Fibroblast of skin of abdomen (primary cell): ENCODE measurements at places on chromosomes 3 and 15.
A peak's percentile ranks its signal among the peaks of the same experiment; 100 is the strongest.

DNA sequence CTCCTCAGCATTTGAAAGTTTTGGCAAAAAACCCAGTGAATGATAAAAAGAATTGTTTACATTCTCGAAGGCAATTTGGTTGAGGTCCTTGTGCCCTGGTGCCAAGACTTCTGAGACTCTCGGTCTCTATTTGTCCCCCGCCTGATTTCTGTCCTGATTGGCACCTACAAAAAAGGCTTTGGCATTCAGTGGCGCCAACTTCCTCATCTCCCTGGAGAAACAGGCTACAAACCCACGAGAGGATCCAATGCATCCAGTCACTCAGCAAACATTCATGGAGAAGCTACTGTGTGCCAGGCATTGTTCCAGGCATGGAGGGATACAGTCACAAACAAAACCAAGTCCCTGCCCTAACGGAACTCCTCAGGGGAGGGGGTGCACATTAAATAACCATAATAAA lies 42.7 kb downstream of the HES1 start:
- DNase-seq, result no peak

DNA sequence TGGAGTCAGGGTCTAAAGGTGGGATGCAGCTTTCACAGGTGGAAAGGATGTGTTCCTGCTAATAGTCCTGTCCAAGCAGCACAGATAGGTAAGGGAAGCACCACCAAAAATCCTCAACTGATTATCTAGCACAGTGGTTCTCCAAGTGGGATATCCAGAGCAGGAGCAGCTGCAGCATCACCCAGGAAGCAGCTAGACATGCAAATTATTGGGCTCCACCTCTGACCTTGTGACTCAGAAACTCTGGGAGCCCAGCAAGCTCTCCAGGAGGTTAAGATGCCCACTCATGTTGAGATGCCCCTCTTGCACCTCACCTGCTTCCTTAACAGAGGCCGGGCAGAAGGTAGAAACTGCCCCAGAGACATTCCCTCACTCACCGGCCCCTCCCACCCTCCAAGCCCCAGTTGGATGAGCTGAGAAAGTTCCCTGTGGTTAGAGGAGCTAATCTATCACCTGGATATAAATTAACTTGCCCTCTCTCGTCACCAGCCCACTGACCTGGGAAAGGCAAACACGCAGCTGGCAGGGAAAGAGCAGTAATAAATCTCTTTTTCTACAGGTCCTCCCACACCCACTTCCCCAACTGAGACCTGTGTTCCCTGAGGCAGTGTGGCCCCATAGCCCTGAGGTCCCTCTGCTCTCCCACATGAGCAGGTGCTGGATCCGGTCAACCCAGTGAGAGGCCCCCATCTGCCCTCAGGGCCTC lies 39.3 kb downstream of the ADCY5 start:
- no peak for DNase-seq

DNA sequence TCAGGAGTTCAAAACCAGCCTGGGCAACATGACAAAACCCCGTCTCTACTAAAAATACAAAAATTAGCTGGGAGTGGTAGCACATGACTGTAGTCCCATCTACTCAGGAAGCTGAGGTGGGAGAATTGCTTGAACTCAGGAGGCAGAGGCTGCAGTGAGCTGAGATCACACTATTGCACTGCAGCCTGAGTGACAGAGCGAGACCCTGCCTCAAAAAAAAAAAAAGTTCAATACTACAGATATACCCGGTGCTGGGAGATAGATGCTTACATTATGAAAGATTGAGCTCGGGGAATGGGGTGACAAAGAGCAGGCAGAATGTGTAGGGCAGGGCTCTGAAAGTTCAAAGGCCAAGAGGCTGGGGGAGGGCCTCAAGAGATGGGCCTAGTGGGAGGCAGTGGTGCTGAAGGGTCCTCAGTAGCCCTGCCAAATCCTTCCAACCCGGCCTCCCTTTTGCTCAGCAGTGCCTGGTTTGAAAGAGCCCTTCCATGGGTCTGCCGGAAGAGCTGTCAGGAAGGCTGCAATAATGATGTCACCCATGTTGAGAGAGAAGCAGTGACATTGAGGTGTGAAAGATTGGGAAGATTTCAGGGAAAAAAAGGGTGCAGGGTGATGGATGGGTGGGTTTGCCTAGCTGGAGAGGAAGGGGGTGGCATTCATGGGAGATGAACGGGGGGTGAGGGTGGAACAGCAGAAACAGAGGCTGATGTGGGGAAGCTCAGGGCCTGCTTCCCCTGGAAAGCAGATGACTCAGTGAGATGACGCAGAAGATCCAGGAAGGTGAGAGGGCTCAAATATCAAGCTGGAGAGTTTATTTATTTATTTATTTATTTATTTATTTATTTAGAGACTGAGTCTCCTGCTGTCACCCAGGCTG lies 20.0 kb upstream of the IREB2 start:
- DNase-seq, result peak; percentile 29

- DNase-seq, result no peak
Observed at GRCh38 chr3:13501056-13501455, 20.9 kb downstream of the HDAC11 start.

GRCh38 chr3:165466856-165467255 lies 270.7 kb upstream of the SLITRK3 start:
- peak; percentile 53 for DNase-seq

DNA sequence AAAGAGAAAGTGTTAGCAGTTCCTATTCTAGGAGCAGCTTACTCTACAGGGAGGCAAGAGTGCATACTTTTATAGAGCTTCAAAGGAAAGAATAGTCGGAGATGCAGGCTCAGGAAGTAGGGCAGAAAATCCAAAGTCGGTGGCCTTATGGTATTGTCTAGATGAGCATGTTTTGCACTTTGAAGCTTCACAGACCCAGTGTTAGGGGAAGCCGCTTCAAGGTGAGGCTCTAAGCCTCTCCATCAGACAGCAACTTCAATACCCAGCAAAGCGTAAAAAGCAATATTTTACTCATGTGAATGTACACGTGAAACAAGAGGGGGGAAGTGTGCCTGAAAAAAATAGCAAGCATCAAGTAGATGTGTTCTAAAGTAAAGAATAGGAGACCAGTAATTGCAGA lies 125.6 kb upstream of the RASGRP1 start:
- DNase-seq, result no peak

GRCh38 chr15:37931321-37931720 lies 3.1 kb upstream of the TMCO5A start:
- DNase-seq, result peak; percentile 18

- DNase-seq, result no peak
Observed at GRCh38 chr3:50972029-50972428, 297.3 kb downstream of the DOCK3 start.

GRCh38 chr3:195794708-195795107 lies 17.0 kb downstream of the MUC4 start:
- no peak for DNase-seq
